AG09319 (cell line): ENCODE measurements at places on chromosomes 3 and 15.

DNA sequence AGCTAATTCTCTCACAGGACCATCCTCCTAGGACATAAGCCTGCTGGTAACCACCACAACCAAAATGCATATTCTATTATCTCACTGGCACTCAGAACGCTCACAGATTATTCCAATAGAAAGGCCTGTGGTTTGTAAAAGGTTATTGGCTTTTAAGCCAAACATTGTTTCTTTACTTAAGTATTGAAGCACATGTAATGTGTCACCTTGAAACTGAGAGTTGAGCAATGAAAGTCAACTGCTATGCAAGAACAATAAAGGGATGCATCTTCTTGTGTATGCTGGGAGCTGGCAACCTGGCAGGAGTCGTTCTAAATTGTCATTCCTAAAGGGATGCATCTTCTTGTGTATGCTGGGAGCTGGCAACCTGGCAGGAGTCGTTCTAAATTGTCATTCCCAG, 298.6 kb upstream of the DNAJC19 start:
- DNase-seq = no peak

DNA sequence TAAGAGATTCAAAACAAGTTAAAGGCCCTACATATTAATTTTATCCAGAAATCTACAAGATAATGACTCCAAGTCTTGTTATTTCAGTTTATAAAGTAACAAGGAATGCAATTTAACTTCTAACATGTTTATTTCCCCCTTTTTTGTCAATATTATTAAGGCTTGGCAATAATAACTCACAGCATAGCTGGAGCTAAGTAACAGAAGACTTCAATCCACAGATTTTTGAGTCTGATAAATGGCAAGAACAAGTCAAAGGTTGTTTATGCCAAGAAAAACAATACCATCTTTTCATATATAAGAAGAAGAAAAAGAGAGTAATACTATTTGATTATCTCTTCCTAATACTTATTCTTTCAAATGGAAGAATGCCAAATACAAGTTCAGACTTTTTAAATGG, 631.0 kb upstream of the CCDC54 start:
- no peak for DNase-seq

DNA sequence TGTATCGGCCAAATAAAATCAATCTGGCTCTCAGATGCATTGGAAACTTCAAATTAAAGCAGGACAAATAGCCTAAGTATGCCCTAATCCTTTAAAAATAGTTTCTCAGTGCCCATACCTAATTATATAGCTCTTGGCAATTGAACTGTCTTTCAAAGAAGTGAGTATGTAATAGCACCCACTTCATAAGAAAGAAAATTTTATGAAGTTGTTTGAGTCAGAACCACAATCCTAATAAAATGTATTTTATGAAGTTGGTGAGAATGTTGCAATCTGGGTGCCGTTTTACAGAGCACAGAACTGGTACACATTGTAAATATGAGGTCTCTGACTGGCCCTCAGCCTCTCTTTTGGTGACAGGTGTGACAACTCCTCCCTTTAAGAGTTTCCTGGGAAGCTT, 45.4 kb downstream of the EPHB1 start:
- no peak for DNase-seq

GRCh38 chr3:39183211-39184080, 8.9 kb downstream of the XIRP1 start:
- DNase-seq = no peak

DNA sequence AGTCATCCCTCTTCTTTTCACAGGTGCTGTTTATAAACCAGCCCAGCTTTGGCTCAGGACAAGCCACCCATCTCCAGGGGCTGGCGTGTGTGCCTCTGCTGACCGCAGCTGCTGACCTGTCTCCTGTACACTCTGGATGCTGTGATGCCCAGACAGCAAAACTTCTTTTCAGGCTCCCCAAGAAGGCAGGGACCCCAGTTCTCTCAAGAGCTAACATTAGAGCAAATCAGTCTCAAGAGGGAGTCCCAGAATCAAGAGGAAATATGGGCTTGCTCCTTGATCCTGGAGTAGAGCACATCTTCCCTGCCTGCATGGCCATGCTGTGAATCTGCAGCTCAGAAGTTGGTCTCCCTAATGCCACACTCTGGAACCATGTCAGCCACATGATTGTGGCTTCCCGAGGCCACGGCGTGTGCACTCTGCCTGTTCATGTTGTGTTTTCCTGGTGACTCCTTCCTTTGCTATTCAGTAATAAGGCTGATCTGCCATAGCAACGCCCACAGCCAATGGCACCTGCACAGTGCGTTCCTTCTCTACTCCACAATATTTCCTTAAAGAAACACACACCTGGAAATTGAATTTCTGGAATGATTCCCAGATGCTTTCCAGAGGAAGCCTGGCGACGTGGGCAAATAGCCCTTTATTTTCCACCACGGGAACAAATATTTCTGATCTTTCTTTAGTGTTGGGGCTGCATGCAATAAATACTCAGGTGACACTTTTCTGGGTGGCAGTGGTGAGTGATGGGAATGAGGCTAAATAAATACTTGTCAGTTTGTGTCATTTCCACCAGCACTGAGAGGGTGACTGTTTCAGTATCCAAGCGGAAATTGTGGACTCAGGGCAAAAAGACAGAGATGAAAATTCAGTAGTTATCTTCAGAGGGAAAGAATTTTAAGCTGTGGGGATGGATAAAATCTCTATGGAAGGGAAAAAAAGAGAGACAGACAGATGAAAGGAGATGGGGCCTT, 21.9 kb upstream of the THSD4 start:
- DNase-seq = no peak

- no peak for DNase-seq
These were observed 44.6 kb upstream of the PGPEP1L start for GRCh38 chr15:99052205-99052604.

DNA sequence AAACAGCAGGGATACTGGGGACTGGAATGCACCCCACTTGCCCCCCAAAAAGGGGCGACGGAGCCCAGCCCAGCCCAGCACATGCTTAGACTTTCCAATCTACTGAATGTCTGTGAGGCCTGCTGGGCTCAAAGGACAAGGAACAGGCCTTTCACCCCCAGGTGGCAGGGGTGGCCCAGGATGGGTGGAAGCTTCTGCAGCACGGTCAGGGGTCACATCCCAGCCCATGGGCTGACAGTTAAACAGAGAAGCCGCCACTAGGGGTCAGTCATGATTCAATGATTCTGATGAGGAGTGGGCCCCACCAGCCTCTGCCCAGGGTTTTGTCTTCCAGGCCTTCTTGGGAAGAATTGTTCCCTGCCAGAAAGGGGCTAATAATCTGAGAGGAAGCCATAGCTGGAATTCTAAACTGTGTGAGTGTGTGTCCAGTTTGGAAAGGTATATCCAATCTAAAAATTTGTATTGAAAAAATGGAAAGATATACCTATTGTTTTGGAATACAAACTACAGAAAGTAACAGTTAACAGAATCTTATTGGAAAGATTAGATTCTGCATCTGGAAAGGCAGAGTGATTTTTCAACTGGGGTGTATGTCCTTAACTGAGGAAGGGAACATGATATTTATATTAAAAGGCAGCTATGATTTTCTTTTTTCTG, 2.2 kb downstream of the CHRNB4 start:
- no peak for DNase-seq

- no peak for DNase-seq
These were observed 127.9 kb upstream of the STT3B start for GRCh38 chr3:31404871-31405270.

- no peak for DNase-seq
These were observed 34.4 kb downstream of the PPARG start for GRCh38 chr3:12323237-12323636.

DNA sequence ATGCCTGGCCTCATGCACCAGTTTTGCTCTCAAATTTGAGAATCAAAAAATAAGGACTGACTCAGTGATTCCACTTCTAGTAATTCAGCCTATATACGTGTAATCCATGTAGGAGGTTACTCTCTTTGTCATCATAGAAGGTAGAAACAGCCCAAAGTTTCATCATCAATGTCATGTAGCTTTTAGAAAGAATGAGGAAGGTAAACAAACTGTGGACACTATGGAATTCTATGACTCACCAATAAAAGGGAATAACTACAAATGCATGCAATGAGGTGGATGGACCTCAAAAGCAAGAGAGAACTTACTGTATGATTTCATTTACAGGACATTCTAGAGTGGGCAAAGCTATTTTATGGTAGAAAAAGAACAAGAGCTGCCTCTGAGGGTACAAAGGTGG, 93.2 kb upstream of the LRIG1 start:
- peak; percentile 40 for DNase-seq

GRCh38 chr3:133954717-133955360, 59.2 kb upstream of the RAB6B start:
- DNase-seq = no peak

DNA sequence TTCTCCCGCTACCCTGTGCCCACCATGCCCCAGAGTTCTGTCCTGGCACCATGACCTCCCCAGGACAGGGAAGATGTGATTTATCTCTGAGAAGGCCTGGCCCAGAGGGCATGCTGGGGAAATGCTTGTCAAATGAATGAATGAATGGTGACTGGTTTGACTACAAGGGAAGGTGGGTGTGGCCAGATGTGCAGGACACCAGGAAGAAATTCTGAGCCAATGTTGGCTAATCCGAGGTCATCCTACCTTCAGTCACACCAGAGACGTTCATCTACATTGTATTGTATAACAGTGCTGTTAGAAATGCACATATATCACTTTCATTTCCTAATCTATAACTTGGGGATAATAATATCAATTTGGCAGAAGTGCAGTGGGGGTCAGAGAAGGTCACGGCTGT, 138.4 kb downstream of the FAM43A start:
- no peak for DNase-seq

- no peak for DNase-seq
These were observed 10.4 kb downstream of the TEX264 start for GRCh38 chr3:51681453-51681852.

DNA sequence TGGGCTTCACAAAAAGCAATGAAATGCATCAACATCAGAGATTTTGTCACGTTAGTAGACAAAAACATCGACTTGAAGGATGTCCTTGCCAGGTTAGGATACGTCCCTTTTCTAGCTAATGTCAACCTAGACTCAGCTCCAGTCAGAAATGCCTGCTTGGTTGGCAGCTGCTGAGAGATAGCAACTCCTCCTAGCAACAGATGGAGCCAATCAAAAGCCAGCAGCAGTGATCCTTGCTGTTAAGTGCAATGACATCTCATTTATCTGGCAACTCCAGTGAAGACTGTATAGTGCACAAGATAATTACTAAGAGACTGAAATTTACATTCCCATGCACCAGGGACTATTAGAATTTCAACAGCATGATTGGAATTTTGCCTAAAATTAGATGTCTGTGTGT, 424.1 kb downstream of the FGF12 start:
- no peak for DNase-seq

- DNase-seq = peak; percentile 60
These were observed 53.9 kb downstream of the TMOD3 start for GRCh38 chr15:51883271-51883837.

GRCh38 chr15:40430271-40430805, 10.4 kb upstream of the BAHD1 start:
- DNase-seq = no peak

GRCh38 chr15:31081588-31082250, 19.8 kb downstream of the TRPM1 start:
- DNase-seq = no peak

GRCh38 chr3:55526332-55527030, 39.4 kb upstream of the WNT5A start:
- DNase-seq = no peak

- DNase-seq = no peak
These were observed 120.7 kb downstream of the EEFSEC start for GRCh38 chr3:128273841-128274573.

- no peak for DNase-seq
These were observed 158.1 kb downstream of the HCN4 start for GRCh38 chr15:73210630-73211029.

DNA sequence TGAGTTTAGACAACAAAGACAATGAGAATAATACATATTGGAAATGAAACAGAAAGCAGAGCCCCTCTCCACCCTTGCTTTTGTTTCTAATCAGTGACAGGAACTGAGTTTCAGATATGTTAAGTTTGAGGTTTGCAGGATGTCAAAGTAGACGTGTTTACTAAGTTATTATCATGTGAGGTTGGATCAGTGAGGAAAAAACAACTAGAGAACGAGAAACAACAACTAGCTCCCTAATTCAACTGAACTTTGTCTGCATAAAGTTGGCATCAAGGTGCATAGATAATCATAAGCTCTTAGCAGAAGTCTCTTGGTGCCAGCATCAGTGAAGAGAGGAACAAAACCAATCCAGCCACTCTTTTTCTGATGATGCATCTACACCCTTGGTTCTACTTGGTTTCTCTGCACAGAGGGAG, 491.1 kb upstream of the NR2F2 start:
- no peak for DNase-seq

DNA sequence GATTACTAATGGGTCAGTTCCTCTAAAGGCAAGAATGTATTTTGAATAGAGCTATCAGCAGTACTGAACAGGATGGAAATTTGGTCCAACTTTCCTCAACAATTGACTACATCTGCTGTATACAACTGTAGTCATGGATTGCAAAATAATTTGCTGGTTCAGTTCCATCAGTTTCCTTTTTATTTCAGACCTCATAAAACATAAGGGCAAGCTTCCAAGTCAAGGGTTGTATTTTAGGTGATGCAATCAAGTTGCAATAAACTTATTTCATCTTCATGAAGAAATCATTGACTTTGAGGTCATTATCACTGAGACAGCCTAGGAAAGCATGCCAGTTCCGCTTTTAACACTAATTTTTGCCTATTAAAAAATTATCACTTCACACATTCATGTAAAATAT, 90.4 kb upstream of the TSEN2 start:
- DNase-seq = peak; percentile 95

- DNase-seq = peak; percentile 28
These were observed 17.0 kb upstream of the AVEN start for GRCh38 chr15:34055868-34056595.

- no peak for DNase-seq
These were observed 55.3 kb downstream of the ARHGAP31 start for GRCh38 chr3:119349354-119350041.

DNA sequence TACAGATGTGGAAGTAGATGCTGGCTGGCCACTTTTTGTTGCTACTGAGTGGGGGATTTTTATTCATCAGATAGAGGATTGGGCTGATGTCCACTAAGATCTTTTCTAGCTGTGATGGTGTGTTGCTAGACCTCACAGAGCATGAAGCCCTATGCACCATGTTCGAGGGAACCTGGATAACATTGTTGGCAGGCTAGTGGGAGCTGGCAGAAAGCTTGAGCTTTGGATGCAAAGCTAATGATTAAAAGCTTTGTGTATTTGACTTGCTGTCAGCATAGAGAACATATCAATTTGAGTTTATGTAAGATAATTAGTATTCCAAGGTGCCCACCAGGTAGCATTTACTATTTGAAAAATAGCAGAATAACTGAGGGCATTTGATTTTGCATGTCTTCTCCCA, 59.1 kb downstream of the ST6GAL1 start:
- DNase-seq = no peak

- no peak for DNase-seq
These were observed 74.1 kb downstream of the MSL2 start for GRCh38 chr3:136122006-136122405.

DNA sequence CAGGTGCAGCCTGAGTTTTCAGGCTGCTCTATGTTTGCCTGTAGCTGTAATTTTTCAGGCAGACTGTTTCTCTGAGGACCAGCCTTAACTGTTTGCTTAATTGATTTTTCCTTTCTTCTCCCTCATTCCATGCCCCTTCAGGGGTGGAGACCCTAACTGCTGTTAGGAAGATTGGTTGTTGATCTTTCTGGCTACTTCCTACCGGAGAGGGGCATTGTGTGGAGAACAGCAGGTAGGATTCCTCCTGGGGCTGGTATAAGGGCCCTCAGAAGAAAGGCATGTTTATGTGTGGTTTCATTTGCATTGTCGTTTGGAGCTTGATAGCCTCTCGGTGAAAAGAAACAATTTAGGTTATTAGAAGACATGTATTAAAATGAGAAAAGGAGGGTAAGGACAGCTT, 56.9 kb upstream of the GOLGA6L2 start:
- DNase-seq = no peak
